ENCODE measurements at places on chromosomes 1 and 21. TPM values are rescaled to one million over a fixed set of nuclear protein-coding genes. Genes with fewer than 3 reads are reported as not detected.

FTCD gene
- not detected for total RNA-seq

SMPDL3B gene
- 0.63 TPM for total RNA-seq

ENAH gene
- 40.6 TPM for total RNA-seq

KRTAP11-1 gene
- not detected for total RNA-seq

SLAMF7 gene
- total RNA-seq, result 2.0 TPM

HES5 gene
- not detected for total RNA-seq
